ENCODE measurements at places on chromosomes 3 and 15.

GRCh38 chr3:11167590-11167989 is 13.3 kb downstream of the HRH1 start:
- H3K36me3 ChIP-seq, result no peaks in the 10 kb centered on the region
- H3K27me3 ChIP-seq, result peaks cover 18% of the 10 kb centered on the region
- no peak for DNase-seq
- no peaks in the 10 kb centered on the region for H3K4me1 ChIP-seq
- H3K27ac ChIP-seq, result no peak overlapping the region

GRCh38 chr15:22224241-22224671 is 143.9 kb downstream of the OR4M2 start:
- peak; percentile 35 for DNase-seq
- no peaks in the 10 kb centered on the region for H3K36me3 ChIP-seq
- peak overlapping the region; percentile 99 for H3K27ac ChIP-seq
- peaks cover 42% of the 10 kb centered on the region for H3K4me1 ChIP-seq

GRCh38 chr3:41207355-41207754 is 8.1 kb downstream of the CTNNB1 start:
- no peak overlapping the region for H3K27ac ChIP-seq
- no peaks in the 10 kb centered on the region for H3K27me3 ChIP-seq
- DNase-seq, result no peak
- peaks cover 79% of the 10 kb centered on the region for H3K4me1 ChIP-seq
- no peaks in the 10 kb centered on the region for H3K36me3 ChIP-seq

DNA sequence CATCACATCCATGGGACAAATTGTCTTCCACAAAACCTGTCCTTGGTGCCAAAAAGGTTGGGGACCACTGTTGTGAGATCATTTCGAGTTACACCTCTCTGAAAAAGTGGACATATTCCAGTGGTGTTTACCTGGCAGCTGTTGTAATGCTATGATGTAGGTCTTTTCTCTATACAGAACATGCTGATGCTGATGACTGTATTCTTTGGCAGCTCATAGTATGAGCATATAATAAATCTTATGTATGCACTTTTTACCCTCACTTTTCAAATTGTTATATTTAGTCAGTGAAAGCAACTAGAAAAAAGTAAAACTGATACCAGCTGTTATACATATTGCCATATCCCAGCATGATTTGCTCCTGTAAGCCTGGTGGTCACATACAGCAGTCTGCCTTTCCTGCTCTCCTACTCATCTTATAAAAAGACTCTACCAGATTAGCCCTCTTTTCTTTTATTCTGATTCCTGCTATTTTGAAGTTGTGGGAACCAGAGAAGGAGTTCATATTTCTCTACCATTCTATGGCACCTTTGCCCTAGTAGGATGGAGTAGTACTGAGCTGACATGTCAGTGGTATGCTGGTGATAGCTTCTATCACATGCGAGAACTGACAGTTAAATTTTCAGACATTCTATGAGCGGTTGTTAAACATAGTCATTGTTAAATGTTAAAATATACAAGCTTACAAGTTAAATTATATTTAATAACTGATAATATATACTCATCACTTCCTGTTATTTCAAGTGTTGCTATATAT is 128.7 kb downstream of the FNDC3B start:
- H3K36me3 ChIP-seq, result no peaks in the 10 kb centered on the region
- no peak overlapping the region for H3K27ac ChIP-seq
- DNase-seq, result no peak
- no peak overlapping the region for H3K4me3 ChIP-seq
- peaks cover 57% of the 10 kb centered on the region for H3K4me1 ChIP-seq

DNA sequence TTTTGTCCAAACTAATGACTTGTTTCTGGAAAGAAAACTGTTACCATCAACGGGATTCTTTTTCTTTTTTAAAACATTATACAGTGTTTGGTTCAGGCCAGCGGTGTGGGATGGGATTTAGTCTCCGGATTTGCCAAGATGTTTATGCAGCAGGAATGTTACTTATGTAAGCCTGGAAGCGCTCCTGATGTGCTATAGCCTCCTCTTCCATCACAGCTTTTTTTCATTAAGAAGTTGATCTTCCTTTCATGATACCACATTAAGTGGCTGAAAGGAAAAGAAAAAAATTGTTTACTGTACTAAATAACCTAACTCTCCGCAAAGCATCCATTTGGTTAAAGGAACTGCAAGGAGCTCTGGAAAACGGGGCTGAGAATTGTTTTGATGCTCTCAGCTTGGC is 120.5 kb upstream of the ALDH1A3 start:
- no peak overlapping the region for H3K27ac ChIP-seq
- DNase-seq, result no peak
- H3K4me3 ChIP-seq, result no peak overlapping the region

- no peaks in the 10 kb centered on the region for H3K27me3 ChIP-seq
- H3K4me3 ChIP-seq, result no peak overlapping the region
- H3K4me1 ChIP-seq, result peaks cover 13% of the 10 kb centered on the region
These were observed 34.0 kb downstream of the ARIH2 start for GRCh38 chr3:48952510-48953118.

DNA sequence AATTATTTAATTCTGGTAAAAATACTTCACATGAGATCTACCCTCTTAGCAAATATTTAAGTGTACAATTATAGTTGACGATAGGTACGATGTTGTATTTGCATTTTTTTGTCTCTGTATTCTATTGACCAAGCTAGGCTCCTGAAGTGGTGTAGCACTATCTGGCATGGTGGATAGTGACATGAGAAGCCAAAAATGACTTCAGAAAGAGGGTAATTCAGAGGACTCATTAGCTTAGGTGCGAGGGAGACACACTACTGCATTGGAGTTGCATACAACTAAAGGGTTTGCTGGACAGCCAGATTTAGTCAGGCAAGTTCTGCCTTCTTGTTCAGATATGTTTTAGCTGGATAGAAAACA is 50.6 kb downstream of the KBTBD8 start:
- peaks cover 8% of the 10 kb centered on the region for H3K36me3 ChIP-seq
- H3K27me3 ChIP-seq, result peaks cover 36% of the 10 kb centered on the region

DNA sequence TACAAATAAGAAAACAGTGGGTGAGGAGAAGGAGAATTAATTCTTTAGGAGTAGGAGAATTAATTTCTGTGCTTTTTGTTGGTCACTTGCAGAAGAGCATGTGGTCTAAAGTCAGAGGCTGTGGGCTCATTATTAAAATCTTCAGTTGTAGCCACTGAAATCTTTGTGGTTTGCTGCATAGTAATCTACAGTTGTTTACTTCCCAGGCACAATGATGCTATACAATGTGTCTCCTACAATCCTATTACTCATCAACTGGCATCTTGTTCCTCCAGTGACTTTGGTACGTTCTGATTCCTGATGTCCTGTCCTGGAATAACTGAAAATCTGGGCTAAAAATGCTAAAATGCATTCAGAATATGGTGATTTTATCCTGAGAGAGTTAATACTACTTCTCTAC is 21.0 kb downstream of the IFT122 start:
- H3K27me3 ChIP-seq, result no peaks in the 10 kb centered on the region
- H3K4me1 ChIP-seq, result no peaks in the 10 kb centered on the region
- H3K27ac ChIP-seq, result no peak overlapping the region
- no peak for DNase-seq
- no peaks in the 10 kb centered on the region for H3K36me3 ChIP-seq
- no peak overlapping the region for H3K4me3 ChIP-seq

DNA sequence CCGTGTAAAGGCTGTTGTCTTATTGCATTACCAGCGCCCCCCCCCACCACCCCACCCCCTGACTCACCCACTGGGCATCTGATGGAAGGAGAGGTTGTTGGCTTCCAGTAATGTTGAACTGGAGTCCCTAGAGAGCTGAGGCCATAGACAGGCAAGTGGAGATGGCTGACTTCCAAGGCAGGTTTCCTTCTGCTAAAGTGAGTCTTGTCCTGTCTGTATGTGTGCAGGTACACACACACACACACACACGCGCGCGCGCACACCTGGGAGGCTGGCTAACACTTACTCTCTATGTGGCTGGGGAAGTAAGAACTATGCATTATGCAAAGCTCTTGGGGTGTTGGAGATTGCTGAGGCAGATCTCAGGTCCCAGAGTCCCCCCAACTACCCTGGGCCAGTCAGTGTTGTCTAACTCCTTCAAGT is 1.6 kb upstream of the KY start:
- no peak overlapping the region for H3K27ac ChIP-seq
- DNase-seq, result no peak
- H3K4me3 ChIP-seq, result no peak overlapping the region
- H3K4me1 ChIP-seq, result no peaks in the 10 kb centered on the region
- no peaks in the 10 kb centered on the region for H3K27me3 ChIP-seq

DNA sequence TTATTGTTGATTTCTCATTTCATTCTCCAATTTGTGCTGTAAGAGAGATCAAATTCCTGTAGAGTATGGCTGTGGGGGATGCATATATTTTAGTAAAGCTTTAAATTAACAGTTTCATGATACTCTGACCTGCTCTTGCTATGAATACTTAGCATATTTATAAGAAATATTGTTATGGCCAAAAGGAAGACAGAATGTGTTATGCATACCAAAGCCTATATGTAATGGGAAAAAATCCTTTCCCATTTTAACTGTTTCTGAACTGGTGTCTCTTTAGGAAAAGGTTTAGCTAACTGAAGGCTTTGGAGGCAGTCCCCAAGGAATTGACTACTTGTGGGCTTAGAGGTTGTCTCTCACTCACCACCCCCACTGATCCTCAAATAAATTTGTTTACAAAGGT is 59.2 kb downstream of the CADPS start:
- no peaks in the 10 kb centered on the region for H3K4me1 ChIP-seq
- H3K27me3 ChIP-seq, result no peaks in the 10 kb centered on the region
- no peaks in the 10 kb centered on the region for H3K36me3 ChIP-seq
- H3K27ac ChIP-seq, result no peak overlapping the region
- no peak overlapping the region for H3K4me3 ChIP-seq

- no peak overlapping the region for H3K4me3 ChIP-seq
- DNase-seq, result no peak
These were observed 88.6 kb downstream of the LPP start for GRCh38 chr3:188242436-188243123.
